ENCODE measurements at places on chromosomes 5 and 9. TPM values are rescaled to one million over a fixed set of nuclear protein-coding genes. Genes with fewer than 3 reads are reported as not detected.

Gene CCDC171
- 7.4 TPM for total RNA-seq

Gene CYFIP2
- 59.4 TPM for total RNA-seq

Gene C8G
- total RNA-seq = 2.8 TPM

DNA sequence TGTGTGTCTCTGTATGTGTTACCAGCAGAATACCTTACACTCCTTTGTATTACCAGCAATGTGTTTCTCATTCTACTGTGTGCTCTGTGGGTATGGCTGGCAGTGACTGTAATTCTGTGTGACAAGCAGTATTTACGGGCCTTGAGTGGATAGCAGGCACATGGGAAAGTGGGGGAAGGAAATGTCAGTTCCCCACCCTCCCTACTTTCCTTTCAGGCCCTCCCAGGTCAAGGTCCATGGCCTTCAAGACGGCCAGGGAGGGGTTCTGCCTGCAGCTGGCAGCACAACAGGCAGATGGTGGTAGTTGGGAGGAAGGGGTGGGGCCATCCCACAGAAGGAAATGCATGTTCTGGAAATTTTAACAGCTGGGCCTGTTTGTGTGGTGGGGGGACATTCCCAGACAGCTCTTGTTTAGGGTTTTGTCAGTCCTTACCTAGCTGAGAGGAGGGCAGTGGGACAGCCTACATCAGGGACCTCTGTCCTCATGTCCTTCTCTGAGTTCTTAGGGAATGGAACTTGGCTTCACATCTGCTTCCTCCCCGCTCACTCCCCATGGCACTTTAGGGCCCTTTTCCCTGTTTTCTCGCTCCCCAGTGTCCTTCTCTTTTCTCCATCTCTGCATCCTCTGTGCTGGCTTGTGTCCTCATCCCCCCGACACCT, 14.6 kb upstream of the TNIP1 start:
- DNase-seq = no peak

DNA sequence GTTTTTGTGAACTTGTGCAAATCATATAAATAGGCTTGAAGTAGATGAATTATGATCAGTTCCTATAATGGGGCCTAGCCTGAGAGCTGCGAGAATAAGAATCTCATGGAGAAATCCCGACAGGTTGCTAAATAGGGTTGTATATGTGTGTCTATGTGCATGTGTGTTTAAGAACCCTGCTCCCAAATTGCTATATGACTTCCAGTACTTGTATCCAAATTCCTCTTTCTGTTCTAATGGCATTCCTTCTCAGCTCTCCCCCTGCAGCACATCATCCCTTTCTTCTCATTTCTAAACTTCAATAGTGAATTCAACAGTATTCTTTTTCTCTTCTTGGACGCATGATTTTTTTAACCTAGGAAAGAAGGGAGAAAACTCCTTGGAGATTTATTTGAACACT, 277.2 kb downstream of the GAS1 start:
- no peak for DNase-seq

DNA sequence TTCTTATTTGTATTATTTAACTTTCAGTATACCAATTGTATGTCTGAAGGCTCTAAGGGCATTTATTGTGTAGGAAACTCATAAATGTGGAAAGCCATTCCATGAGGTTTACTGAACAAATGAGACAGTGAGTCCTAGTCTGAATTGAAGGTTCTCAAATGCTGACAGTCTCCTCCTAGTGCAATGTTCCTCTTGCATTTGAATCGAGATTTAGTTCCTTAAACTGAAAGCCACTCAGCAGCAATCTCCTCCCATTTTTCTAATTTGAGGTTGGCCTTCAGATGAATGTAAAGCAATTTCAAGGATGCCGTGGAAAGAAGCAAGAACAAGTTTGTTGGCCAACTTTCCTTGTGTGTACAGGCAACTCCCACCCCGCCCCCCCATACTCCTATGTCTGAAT, 493.2 kb upstream of the KLF4 start:
- DNase-seq = no peak
